Fibroblast of skin of left biceps (primary cell): ENCODE measurements at places on chromosomes 11 and 22.

DNA sequence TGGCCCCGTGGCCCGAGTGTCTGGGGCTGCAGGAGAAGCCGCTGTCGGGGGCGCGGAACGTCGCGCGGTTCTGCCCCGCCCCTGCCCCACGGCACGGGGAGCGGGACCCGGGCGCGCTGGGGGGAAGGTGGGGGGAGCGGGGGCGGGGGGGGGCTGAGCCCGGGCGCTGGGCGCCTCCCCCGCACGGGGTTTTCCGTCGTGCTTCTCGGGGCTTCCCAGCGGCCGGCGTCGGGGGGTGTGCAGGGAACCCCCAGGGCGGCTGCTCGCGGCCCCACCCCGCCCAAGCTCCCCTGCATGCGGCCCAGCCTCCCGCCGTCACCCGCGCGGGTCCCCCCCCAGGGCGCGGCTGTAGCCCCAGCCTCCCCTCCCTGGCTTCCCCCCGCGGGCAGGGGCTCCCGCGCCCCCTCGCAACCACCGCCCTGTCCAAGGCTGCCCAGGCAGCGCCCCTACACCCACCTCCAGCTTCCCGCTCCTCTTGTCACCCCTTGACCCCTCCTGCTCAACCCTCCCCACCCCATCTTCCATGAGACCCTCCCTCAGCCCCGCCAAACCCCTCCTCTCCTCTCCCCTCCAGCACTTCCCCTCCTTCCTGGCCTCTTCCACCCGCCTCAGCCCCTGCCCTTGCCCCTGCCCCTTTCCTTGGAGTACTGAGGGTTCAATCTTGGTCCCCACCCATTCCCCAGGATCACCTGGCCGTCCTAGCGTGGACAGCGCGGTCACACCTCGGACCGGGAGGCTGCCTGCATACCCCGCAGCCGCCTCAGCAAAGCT, 1.7 kb downstream of the IL17REL start:
- DNase-seq: no peak

DNA sequence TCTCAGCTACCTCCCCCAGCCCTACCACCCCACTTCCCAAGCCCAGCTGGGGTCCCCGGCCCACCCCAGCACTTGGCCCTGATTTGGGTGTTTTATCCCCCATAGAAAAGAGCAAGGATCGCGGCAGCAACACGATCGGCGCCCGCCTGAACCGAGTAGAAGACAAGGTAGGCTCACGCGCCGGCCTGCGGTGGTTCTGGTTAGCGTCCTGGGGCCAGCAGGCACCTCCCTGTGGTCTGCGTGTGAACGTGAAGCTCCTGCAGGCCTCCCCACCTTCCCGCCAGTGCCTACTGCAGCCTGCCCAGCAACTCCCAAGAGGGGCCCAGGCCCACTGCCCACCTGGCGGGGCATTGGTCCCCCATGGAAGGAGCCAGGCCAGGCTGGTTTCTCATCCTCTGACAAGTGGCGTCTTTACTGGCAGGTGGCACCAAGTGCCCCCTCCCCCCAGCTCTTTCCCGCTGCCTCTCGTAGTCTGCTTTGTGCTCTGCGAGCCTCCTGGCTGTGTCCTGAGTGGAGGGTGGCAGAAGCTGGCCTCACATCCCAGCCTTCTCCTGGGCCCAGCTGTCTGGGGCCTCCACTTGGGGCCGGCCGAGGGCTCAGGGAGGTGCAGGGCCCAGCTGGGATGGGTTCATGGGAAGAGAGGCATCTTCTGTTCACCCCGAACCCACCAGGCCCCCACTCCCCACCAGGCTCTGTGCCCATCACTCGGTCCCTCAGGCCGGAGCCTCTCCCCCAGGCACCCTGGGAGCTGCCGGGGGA, 78.3 kb upstream of the KCNQ1OT1 start:
- no peak for DNase-seq

GRCh38 chr11:109241988-109242536, 179.9 kb upstream of the C11orf87 start:
- no peak for DNase-seq

- no peak for DNase-seq
These were observed 274.6 kb downstream of the BUD13 start for GRCh38 chr11:116498161-116498560.

- no peak for DNase-seq
These were observed 187.3 kb upstream of the SYT13 start for GRCh38 chr11:45473341-45473895.

DNA sequence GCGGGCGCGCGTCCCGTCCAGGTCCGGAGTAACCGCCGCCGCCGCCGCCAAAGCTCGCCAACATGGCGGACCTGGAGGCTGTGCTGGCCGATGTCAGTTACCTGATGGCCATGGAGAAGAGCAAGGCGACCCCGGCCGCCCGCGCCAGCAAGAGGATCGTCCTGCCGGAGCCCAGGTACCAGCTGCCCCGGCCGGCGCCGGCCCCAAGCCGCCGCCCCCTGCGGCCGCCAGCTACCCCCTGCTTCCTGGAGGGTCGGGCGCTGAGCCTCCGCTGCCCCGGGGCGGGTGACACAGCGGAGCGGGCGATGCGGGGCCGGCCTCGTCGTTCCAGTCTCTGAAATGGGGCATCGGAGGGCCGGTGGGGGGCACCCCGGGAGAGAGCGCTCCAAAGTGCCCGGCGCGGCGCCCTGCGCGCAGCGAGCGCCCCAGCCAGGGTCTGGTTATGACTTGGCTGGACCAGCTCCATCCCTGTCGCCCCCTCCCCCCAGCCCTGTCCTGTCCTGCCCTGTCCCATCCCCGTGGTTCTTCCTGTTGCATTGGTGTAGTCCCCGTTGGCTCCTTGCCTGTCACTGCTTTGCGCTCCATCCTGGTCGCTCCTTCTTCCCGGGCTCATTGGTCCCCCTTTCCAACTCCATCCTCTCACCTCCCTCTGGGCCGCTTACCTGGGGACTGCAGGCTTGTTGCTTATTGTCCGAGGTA, 653 bp downstream of the GRK3 start:
- no peak for DNase-seq

DNA sequence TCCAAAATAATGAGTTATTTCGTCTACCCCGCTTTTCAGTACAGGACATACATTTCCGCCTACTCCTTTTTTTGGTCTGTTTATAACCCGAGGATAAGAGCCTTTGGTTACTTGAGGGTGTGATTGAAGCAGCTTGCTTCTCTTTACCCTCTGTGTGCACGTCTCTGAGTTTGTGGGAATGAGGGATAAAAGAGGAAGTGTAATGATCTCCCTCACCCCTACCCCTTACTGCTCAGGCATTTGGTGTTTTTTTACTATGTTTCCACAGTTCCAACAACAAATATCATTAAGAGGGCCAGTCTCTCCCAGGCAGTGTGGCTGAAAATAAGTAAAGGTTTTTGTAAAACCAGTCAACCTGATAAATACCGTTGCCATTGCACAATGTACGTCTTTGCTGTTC, 83.2 kb upstream of the GAL start:
- DNase-seq: no peak

GRCh38 chr22:23215294-23216241, 35.3 kb downstream of the BCR start:
- no peak for DNase-seq

DNA sequence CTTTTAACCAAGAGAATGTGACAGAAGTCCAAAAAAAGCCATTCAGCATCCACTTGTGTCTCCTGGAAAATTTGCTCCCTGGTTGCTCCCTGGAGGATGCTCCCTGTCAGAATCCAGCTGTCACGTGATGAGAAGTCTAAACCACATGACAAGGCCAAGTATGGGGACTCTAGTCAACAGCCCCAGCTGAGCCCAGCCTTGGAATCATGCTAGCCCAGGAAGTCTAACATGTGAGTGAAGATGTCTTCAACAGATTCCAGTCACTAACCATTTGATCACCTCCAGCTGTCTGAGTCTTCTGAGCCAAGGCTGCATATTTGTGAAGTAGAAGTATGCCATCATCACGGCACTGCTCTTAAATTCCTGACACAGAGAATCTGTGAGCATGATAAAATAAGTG, 4.2 kb downstream of the OR56B4 start:
- DNase-seq: no peak

DNA sequence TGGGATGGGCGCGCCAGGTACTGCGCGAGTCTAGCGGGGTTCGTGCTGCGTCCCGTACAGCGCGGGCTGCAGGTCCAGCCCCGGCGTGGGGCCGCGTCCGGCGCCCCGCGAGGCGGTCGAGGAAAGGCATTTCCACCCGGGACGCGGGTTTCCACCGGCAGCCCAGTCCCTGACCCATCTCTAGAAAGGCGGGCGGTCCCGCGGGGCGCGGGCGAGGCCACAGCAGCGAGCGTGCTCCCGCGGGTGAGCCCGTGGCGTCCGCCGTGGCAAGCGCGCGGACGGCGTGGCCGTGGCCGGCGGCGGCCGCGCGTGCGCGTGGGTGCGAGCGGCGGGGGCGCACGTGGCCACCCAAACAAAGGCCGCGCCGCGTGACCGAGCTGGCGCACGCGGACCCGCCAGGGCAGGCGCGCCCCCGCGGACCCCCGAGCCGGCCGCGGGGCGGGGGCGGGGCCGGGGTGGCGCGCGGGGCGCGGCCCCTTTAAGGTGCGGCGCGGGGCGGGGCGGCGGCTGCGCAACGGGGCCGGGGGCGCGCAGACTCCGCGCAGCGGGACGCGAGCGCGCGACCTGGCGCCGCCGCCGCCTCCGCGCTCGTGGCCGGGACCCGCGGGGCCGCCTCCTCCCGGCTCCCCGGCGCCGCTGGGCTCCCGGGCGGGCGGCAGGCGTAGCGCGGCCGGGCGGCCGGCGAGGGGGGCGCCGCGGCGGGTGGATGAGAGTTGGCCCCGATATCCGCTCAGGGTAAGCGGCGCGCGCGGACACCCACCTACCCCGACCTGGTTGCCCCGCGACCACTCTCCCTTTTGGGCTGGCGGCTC, 39.3 kb upstream of the CELSR1 start:
- DNase-seq: peak; percentile 26

DNA sequence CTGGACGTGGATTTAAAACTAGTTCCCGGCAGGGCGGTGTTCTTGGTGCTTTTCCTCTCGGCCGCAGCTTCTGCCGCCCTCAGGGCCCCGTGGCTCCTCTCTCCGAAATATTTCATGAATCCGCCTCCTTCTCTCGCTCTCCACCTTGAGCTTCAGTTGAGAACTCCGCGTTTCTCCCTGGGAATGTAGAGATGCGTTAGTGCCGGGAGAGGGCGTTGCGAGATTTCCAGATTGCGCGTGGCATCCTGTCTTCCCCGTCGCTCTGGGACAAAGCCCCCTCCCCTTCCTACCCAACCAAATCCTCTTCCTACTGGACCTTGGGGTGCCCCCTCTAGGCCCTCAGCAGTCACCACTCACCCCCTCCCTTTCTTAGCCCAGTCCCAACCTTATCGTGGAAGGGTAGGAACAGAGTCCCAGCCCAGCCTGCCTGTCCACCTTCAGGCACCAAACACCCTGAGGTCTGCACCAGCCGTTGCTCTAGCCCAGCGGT, 15.5 kb upstream of the RAC2 start:
- DNase-seq: no peak

GRCh38 chr11:86475027-86475426, 100.3 kb downstream of the CCDC81 start:
- no peak for DNase-seq

DNA sequence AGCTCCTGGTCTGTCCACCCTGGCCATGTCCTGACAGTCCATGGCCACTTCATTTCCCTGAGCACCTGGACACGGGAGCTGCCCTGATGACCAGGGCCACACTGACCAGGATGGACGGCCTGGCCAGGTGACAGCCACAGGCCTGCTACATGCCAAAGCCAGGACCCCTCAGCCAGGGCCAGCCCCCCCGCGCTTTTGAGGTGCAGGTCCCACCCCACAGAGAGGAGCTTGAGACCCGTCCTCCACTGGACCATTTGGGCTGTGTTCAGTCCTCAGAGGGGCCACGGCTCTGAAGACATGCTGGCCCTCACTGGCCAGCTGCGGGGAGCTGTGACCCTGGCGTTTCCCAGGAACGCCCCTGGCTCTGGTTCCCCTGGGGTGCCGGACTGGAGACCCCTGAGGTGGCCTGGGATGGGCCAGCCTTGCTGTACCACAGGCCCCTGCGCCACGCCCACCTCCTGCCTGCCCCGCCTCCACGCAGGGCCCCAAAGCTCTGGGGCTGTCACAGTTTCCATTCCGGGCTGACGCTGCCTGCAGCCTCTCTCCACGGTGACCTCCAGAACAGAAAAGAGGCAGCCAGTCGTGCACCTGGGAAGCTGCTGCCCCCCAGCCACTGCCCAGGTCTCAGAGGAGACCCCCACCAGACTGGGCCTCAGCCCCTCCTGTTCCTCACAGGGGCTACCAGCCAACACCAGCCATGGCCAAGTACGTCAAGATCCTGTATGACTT, 18.2 kb downstream of the EPS8L2 start:
- no peak for DNase-seq

DNA sequence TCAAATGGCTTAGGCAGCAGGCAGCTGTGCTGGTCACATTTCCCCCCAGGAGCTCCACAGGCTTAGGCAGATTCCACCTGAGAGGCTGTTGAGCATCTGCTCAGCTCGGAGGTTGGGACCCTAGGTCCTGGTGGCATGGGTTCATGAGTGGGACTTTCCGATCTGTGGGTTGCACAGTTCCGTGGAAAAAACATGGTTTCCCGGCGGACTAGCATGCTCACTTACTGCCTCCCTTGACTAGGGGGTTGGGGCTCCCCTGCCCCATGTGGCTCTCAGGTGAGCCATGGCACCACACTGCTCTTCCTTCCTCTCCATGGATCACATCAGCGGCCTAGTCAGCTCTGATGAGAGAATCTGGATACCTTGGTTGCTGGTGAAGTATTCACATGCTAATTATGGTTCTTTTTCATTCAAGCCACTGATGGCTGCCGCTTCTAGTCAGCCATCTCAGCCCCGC, 685.1 kb downstream of the METTL15 start:
- DNase-seq: no peak

- DNase-seq: peak; percentile 93
These were observed 92.3 kb upstream of the PARVA start for GRCh38 chr11:12285106-12285505.

DNA sequence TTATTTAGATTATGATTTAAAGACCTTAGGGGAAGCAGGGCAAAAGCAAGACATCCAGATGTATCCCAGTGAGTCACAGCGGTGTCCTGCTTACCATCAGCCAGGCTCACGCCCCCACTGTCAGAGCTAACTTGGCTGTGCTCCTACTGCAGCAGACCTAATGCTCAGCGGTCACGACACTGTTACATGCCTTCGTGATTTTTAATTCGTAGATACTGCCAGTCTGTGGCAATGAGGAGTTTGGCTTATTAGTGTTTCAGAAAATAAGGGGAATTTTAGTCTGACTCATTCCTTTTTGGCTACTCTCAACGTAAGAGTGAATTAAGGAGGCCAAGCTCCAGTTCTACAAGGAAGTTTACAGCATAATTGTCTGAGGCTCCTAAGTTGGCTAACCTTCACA, 22.7 kb downstream of the EFCAB6 start:
- peak; percentile 42 for DNase-seq

- DNase-seq: no peak
These were observed 19.4 kb downstream of the NPAT start for GRCh38 chr11:108203075-108203474.

GRCh38 chr22:42645341-42645937, 3.8 kb downstream of the CYB5R3 start:
- DNase-seq: no peak

GRCh38 chr11:128146926-128147605, 440.3 kb downstream of the ETS1 start:
- DNase-seq: no peak
